ENCODE measurements at places on chromosomes 3 and 15.
A peak's percentile ranks its signal among the peaks of the same experiment; 100 is the strongest.

GRCh38 chr3:28615971-28616370 lies 267.3 kb upstream of the AZI2 start:
- DNase-seq = no peak

DNA sequence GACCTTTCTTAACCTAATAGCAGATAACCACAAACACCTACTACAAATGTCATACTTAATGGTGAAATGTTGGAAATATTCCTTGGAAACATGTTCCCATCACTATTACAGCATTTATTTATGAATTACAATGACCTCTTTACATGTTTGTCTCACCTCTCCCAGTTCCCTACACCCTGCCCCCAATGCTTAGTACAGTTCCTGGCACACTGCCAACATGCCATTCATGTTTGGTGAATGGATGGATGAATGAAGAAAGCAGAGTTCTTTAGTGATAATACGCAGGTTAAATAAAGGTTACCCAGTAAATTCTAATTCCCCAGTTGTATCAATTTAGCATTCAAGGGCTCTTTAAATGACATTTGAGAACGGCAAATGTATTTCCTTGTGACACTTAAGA lies 259.9 kb upstream of the ATP11B start:
- no peak for DNase-seq

- no peak for DNase-seq
Measured at GRCh38 chr3:149752788-149753136, 473 bp upstream of the COMMD2 start.

DNA sequence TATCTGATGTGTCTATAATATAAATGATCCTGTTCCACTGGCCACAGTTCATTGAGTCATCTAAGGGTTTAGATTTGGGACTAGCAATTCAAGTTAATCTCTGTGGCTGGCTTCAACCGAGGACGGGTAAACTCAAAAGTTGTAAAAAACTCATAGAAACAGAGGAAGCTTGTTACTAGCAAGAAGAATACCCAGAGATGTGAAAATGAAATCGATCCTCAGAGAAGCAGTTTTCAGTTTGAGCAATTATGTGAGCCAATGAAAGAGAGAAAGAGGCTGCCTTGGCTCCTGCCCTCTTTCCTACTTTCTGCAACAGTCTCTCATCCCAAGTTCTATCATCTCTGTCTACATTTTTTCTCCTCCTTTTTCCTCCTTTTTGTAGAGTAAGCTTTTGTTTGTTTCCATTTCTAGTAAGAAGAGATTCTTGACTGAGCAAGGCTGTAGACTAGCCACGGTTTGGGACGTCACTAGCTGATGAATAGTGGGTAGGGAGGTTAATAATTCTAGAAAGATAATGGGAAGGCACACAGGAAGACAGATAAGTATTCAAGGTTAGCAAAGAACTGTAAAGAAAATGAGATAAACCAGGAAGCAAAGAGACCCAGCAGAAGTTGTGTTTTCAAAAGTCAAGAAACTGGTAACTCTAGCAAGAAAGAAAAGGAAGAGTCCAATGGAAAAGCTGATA lies 298.9 kb upstream of the NR2F2 start:
- no peak for DNase-seq

GRCh38 chr3:52530918-52531826 lies 2.5 kb downstream of the NT5DC2 start:
- DNase-seq = no peak

- no peak for DNase-seq
Measured at GRCh38 chr3:74624301-74624700, 9.8 kb upstream of the CNTN3 start.

- no peak for DNase-seq
Measured at GRCh38 chr15:58138106-58138505, at the start of gene AQP9. Gene AQP9 (plus strand): TSS chr15:58138381. CDS start chr15:58138566, 185 bp downstream.

- DNase-seq = no peak
Measured at GRCh38 chr3:37465174-37465573, 290.8 kb upstream of the LRRFIP2 start.

DNA sequence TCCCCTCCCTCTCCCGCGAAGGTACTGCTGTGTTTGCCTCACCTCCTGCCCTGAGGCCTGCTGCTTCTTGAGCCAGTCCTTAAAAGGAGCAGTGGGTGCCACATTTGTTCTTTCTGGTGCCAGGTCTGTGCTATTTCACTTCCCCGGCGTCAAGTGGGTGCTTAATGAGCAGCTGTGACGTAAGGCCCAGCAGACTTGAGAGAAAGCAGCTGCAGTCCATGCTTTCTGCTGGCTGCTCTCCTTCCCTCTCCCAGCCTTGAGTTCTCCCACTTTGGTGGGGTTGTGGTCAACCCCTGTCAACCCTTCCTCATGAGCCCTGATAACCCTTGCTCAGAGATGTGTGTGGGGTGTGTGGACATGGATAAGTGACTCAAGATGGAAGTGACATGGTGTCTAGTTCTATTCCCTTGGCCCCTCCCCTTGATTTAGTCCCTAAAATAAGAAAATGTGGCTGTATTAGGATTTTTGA lies 6.9 kb downstream of the INAFM2 start:
- DNase-seq = no peak

DNA sequence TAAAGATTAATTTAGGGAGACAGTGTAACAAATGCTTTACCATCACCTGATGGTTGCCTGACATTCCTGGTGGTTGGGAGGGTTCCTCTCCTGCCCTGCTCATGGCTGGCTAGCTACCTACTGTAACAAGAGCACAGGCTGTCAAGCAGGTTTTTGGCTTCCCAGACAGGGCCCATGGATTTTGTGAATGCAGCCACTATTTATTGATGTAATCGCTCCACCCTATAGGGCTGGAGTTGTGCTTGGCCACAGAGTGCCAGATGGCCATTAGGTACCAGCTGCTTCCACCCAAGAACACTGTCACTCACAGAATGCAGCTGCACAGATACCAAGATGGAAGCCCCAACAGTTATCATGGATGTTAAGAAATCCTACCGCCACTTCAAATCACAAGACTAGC lies 31.0 kb upstream of the KLHL25 start:
- DNase-seq = no peak

DNA sequence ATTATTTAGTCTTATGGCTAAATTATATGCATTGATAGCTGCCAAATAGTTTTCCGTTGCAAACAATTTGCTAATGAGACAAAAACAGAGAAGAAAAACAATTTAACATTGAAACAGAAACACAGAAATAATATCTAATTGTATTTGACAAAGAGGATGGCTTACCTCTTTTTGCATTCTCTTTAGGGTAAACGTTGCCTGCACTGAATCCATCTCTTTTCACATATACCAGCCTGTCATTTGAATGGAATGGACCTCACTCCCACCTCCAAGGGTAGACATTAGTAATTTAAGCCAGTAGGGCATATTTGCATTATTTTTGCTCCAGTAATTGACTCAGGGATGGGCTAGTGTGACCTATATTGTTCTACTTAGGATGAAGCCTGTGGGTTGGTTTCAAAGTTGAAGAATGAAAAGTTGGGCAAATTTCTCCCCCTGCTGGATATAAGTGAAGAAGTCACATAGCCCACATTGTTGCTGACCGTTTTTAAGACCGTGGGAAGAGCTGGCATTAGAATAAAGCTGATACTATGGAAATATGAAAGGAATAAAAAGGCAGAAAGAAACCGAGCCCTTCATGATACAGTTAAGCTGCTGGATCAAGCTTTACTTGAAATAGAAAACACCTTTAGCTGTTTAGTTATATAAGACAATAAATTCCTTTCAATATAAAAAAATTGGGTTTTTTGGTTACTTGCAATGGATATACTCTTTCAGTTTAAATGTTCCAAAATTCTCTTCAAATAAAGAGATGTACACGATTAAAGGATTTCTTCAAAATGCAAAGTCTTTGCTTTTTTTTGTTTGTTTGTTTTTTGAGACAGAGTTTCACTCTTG lies 26.9 kb downstream of the PIERCE2 start:
- peak; percentile 55 for DNase-seq

DNA sequence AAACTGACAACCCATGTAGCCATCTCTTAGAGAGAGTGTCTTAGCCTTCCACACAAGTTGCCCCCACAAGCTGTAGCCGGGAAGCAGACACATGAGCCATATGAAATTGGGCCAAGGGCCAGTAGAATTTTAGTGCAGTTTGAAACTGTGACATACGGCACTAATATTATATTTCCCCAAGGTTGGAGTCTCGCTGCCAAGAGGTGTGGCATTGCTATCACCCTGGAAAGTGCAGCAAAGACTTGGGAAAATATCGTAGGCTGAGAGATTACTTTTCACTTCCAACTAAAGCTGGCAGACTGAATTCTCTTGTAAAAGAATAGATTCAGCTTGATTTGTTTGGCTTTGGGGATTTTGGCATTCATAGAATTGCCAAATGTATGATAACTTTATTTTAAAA lies 89.2 kb downstream of the ECT2 start:
- DNase-seq = no peak

DNA sequence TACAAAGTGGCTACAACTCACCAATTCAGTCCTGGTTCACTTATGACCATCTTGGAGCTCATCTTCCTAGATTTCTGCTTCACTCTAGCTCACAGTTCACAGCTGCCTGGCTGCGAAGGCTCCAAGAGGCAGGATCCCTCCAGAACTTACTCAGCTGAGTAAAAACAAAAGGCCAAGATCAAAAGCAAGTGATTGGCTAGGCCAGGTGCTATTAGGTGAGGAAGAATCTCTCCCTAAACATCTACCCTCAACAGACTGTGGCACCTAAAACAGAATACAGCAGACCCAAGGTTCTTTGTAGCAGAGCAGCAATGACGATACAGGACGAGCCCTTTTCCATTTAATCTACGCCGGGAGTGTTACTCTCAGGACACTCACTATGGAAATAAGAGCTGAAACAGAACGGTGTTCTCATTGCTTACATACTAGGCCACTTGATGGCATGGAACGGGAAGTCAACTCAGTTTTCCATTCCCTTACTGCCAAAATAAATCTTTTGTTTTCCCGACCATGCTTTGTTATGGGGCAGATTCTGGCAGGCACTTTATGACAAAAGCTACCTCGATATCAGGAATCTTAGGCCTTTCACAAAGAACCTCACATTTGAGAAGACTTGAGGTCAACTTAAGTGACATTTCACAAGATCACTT lies 901 bp downstream of the ICE2 start:
- peak; percentile 37 for DNase-seq

DNA sequence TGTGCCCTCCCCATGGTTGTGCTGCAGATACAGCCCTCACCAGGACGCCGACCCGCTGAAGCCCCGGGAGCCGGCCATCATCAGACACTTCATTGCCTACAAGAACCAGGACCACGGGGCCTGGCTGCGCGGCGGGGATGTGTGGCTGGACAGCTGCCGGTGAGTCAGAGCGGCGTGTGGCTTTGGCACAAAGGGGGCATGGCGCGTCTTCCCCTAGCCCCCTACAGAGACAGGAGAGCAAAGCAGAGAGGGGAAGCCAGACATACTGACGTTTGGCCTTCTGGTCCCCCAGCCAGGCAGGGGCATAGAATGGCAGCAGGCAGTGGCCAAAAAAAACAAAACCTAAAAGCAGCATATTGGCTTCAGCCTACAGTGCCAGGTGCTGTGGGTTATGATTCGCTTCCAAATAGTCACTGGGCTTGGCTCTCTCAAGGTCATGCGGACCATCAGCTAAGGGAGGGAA lies 64.0 kb downstream of the MESD start:
- no peak for DNase-seq
